ENCODE measurements at places on chromosomes 6 and 20.
A peak's percentile ranks its signal among the peaks of the same experiment; 100 is the strongest.

DNA sequence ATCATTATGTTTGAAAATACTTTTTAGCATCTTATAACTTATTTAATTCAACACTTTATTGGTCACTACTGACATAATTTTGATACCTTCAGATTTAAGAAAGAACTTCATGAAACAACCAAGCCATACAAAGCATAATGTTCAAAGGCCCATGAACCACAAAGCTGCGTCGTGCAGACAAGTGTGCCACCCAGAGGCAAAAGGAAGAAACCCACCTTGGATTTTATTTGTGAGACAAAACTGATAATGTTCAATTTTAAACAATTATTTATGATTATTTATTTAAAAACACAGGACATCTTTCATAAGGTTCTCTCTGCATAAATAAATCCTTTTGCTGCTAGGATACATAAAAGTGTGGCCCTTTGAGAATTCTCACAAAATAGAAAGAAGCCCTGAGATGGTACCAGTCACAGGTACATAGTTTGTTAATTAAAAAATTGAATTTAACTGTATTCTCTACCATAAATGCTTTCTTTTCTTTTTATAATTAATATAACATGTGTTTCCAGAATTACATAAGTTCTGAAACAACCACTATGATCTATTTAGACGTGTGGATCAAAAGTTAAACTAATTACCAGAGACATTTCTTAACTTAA lies 143.7 kb downstream of the RALGAPA2 start:
- peak; percentile 25 for DNase-seq

GRCh38 chr6:134870677-134871498 lies 79.0 kb downstream of the ALDH8A1 start:
- no peak for DNase-seq

DNA sequence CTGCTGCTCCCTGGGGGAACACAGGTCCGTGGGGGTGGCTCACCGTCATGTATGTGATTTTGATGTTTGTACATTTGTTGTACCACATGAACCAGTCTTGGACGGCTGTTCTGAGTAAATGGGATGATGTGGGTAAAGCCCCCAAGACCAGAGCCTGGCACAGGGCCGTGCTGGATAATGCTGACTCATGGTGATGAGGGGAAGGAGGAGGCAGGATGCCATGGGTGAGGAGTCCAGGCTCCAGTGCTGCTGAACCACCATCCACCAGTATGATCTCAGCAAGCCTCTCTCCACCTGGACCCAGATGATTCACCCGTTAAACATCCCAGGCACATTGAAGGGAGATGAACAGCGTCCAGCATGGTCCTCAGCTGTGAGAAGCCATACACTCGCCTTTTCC lies 9.6 kb upstream of the APCDD1L start:
- no peak for DNase-seq

DNA sequence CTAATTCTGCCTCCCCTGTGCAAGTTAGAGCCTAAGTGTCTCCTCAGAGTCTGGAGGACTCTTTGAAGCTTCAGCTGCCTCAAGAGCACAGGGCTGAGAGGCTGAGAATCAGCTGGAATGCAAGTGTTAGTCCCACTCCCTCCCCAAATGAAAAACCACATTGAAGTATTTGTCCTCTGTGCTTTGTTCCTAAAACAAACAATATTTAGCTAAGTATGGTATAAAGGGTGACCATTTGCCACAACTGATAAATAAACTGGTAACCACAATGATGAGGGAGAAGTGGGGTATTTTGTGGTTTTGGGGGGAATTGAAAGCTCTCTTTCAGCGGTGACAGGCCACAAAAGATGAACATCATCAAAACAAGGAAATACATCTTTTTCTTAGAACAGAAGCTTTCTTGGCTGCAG lies 91.7 kb upstream of the HDDC2 start:
- DNase-seq, result no peak

DNA sequence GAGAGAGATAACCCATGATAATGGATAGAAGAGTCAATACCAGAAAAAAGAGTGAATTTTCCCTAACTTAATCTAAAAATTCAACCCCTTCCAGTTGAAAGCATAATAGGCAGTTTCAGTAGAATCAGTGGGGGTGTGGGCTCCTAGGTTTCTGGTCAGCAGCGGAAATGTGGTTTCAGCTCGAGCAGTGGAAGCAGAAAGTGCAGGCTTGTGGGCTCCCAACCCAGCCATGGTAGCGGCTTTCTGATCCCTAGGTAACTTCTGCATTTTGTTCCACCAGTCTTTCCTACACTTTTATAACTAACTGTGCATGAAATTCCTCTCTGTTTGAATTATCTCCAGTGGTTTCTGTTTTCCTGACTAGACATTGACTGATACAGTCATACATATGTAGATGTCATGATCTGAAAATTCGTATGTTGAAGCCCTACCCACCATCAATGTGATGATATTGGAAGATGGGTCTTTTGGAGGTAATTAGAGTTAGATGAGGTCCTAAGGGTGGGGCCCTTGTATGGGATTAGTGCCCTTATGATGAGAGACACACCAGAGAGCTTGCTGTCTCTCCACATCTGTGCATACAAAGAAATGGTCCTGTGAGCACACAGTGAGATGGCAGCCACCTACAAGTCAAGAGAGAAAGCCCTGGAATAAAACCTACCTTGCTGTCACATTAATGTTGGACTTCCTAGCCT lies 6.5 kb upstream of the DDO start:
- no peak for DNase-seq

- DNase-seq, result no peak
Observed at GRCh38 chr6:131226459-131227157, 91.3 kb downstream of the AKAP7 start.

GRCh38 chr6:1346558-1347091 lies 34.7 kb downstream of the FOXQ1 start:
- DNase-seq, result no peak

DNA sequence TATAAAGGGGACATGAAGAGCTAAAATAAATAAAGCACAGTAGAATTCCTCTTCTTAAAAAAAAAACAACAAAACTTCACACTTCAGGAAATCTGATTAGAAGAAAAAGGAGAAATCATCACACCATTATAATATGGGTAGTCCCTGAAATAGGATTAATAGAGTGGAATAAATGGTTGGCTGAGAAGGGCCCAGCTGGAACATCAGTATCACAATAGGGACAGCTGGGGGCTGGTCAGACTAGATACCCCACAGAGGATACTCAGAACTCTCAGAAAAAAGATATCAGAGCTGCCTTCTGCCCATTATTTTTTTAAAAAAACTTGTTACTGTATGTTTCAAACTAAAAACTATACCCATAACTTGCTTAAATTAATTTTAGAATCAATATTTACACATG lies 75.2 kb downstream of the DST start:
- no peak for DNase-seq

DNA sequence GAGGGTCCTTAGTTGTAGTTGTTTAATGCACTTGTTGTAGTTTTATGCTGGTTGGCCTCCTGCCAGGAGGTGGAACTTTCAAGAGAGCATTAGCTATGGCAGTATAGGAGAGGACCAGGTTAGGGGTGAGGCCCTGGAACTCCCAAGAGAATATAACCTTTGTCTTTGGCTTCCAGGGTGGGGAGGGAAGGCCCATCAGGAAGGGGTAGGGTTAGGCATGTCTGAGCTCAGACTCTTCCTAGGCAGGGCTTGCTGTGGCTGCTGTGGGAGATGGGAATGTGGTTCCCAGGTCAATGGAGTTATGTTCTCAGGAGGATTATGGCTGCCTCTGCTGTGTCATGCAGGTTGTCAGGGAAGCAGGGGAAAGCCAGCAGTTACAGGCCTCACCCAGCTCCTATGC lies 20.0 kb upstream of the GABRR1 start:
- no peak for DNase-seq

- no peak for DNase-seq
Observed at GRCh38 chr20:11051136-11051535, 377.3 kb upstream of the JAG1 start.

DNA sequence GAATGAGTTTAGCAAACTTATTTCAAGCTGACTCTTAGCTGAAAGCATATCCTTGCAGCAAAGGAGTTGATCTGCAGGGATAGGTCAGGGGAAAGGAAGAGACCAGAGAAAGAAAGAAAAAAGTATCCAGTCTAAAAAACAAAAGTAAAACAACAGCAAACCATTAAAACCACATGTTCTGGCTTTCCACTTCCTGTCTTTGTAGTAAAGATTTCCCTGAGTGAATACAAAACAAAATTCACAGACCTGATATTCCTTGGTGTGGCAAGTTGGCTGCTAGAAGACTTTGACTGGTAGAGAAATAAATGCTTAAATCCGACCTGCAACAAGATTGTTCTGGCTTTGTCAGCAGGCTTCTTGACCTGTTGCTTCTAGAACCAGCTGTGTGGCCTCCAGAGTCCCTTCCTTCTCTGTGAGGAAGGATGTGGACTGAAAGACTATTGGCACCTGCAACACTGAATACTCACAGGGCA lies 23.4 kb upstream of the MCM3 start:
- no peak for DNase-seq

DNA sequence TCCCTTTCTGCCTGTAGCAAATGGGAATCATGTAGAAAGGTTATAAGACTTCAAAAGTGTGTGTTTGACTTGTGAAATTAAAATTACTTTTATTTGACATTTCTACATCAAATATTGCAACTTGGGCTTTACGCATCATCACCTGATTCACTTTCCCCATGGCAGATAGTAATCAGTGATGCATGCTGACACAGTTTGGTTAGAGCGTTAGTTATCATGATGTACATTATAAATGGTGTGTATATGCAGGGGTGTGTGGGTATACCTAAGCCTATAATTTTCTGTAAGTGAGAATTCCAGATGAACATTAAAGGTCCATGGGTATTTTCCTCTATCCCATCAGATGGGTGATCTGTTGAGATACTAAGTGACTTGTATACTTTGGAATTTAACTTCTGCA lies 141.5 kb downstream of the KLHL32 start:
- no peak for DNase-seq

DNA sequence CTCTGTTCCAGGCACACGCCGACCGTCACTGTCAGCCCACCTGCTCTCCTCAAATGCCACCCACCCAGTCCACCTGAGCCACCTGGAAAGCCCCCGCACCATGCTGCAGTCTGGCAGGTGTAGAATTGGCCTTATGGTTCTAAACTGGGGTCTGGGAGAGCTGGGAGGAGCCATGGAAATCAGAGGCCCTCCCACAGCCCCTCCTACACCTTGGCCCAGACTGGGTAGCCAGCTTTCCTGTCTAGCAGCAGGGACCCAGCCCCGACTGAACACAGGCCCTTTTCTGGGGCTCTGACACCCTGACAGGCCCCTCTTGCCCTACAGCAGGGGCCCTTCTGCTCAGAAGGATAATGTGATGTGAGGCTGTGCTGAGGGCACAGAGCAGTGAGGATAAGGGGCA lies 31.1 kb downstream of the LRFN2 start:
- DNase-seq, result no peak

DNA sequence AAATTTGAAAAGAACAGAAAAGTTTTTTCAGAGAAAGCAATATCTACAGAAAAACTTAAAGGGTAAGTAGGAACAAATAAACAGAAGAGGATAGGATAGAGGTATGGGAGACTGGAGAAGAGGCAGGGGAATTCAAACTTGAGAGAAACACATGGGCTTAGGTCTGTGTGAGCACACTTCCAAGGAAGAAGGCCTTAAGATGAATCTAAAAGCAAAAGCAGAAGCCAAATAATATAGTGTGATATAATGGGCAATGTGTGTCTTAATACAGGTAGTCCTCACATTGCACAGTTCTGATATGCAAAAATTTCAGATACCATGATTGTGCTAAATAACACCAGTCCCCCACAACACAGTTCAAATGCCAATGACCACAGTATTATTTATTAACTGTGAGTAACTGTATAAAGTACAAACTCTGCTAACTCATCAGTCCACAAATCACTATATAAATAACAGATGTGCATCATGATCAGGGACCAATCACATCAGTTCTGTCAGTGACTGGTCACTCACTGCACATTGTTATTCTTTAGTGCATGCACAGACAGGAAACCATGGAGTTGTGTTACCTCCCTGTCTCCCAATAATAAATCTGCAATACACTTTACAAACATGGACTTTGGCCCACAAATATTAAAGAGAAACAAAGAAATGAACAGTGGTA lies 18.6 kb downstream of the SNX14 start:
- DNase-seq, result no peak

GRCh38 chr6:109202409-109203264 lies 107.3 kb downstream of the CEP57L1 start:
- DNase-seq, result no peak

DNA sequence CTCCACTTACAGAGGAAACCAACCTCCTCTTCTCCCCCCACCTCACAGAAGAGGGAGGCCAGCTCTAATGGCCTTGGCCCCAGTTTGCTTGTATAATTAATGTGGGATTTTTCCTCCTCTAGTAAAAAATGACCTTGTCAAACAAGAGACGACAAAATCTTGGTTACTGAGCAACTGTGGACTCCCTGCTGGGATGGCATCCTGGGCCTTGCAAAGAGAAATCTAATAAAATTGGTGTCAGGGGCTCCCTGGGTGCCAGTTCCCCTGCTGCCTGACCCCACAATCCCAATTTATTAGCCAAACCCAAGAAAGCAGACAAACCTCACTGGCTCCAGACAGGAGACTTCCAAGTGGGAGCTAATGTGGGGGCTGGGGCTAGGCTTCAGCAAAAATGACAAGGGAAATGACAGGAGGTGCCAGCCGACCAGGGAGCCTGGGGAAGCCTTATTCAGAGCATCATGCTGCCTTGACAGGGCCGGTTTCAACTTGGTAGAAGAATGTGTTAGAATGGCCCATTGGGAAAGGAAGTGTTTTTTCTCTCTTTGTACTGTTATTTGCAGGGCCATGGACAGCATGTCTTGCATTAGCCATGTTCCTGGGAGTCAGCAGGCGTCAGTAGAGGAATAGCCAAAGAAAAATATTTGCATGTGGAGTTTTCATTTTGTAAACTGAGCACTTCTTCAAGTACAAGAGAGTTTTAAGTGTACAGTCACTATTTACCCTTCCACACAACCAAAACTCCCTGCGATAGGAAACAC lies 816.9 kb downstream of the DHX35 start:
- DNase-seq, result no peak

GRCh38 chr20:36344517-36345132 lies 38.5 kb downstream of the DLGAP4 start:
- no peak for DNase-seq

- no peak for DNase-seq
Observed at GRCh38 chr20:37869334-37869861, 33.5 kb upstream of the VSTM2L start.

DNA sequence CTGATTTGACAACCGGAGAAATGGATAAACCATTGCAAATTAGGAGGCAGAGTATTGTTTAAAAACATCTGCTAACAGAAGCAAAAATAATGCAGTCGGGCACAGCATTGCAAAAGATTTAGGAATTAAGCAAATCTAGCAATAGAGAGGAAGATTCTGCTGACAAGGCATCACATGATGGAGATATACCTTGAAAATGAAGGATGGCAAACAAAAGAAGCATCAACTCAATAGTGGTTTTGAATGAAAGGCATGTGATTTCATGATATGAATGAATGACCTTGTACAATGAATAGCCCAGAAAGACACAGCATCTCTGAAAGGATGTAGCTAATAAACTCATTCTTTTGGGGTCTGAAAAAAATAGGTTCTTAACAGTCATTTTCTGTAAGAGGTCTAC lies 8.6 kb upstream of the RBM39 start:
- DNase-seq, result no peak

DNA sequence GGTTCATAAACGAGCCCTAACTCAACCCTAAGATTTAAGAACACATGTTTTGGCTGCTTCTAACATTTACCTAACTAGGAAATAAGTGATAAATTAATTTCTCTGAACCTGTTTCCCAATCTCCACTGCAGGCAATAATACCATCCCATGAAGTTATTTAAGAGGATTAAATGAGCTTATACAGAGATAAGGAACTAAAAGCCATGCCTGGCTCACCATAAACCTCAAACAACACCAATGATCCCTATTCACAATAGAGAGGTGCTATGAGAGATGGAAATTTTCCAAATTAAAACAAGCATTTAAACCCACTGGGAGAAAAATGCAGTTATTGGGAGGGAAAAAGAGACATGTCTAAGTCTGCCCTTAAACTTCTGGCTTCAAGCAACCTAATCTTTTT lies 33.9 kb upstream of the KLHL31 start:
- DNase-seq, result no peak

Data from Panc1 (cell line).